ENCODE measurements at places on chromosomes 5 and 9.

- DNase-seq, result no peak
Observed at GRCh38 chr5:149326611-149327010, 18.7 kb upstream of the GRPEL2 start.

DNA sequence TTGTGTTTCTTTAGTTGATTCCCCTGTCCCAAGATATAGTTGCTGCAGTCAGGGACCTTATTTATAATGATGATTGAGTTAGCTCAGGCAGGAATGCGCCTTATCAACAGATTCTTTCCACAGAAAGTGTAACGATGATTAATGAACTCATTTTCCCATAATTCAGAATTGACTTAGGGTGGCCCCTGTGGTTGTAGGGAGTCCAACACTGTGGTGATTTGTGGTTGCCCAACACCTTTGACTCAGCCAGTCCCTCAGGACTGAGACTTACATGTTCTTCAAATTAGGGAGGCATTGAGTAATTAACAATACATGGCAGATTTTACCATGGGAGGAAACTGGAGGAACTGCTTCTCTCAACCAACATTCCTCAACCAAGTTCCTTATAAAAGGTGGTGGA is 221.9 kb downstream of the GABRG2 start:
- no peak for DNase-seq

- no peak for DNase-seq
Observed at GRCh38 chr5:122985954-122986721, 50.4 kb downstream of the PPIC start.

- no peak for DNase-seq
Observed at GRCh38 chr5:172553903-172554302, 87.2 kb upstream of the NEURL1B start.

- DNase-seq, result no peak
Observed at GRCh38 chr5:138626333-138626944, 51.2 kb upstream of the HSPA9 start.
